ENCODE measurements at places on chromosomes 6 and 20.

- DNase-seq = no peak
These were observed 365.8 kb downstream of the BCKDHB start for GRCh38 chr6:80472271-80472670.

DNA sequence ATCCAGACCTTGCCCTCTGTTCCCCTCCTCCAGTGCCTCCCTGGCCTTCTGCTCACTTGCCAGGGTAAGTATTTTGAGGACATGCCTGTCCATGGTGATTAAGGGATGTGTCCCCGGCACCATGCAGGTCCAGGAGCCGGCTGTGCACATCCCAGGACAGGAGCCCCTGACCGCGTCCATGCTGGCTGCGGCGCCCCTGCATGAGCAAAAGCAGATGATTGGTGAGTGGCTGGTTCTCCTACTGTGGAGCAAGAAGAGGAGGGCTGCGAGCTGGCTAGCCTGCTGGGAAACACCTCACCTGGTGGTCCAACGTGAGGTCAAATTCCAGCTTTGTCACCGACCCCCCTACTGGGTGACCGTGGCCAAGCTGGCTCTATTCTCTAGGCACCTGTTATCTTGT lies 23.7 kb downstream of the TOMM34 start:
- DNase-seq = no peak

DNA sequence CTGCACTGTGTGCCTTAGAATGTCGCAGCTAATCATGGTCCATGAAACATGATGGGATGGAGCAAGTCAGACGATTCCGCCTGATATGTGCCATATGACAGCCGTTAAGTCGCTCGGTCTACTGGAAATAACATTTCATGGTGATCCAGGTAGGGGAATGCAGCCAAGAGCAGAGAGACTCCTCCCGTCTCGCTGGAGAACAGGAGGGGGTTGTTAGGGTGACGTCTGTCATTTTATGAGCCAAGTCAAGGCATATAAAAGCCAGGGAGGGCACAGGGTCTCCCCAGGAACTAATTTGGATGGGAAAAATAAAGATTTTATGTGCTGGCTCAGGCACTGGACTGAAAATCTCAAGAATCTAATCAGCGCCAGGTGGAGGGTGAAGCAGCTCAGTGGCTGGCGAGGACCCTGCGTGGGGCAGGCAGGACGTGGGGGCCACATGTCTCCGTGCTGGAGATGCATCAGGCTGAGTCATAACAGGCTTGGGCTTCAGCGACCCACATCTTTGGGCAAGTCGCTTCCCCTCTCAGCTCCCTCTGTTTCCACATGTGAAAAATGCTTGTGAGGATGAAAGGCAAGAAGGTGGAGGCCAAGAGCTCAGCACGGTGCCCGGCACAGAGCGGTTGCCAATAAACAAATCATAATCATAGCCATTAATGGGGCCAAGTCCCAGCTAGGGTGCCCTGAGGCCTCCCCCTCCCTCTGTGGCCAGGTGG lies 234.6 kb downstream of the ANKRD60 start:
- DNase-seq = no peak

DNA sequence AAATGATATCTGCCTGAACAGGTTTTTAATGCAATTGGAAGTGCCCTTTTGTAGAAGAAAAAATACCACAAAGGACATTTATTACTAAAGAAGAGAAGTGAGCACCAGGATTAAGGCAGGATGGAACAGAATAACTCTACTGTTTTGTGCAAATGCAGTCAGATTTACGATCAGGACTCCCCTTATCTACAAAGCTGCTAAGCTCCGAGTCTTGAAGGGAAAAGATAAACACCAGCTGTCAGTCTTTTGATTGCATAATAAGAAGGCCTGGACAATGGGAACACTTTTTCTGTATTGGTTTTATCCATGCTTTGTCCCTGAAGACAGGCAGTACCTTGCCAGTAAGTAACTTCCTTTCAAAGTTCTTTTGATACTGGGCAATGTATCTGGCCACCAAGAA lies 797.9 kb upstream of the SLC35B3 start:
- DNase-seq = no peak

- DNase-seq = no peak
These were observed 633.6 kb upstream of the IMPG1 start for GRCh38 chr6:76706086-76706485.

DNA sequence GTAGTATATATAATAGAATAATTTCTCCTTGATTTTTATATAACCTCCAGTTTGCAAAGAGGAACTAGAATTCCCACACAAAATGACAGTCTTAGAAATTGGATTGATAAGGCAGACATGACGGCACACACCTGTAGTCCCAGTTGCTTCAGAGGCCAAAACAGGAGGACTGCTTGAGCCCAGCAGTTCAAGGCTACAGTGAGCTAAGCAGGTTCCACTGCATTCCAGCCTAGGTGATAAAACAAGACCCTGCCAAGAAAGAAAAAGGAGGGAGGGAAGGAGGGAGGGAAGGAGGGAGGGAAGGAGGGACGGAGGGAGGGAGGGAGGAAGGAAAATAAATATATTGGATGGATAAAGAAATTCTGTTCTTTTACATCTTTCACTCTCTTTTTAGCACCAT lies 77.6 kb upstream of the SASH1 start:
- no peak for DNase-seq

DNA sequence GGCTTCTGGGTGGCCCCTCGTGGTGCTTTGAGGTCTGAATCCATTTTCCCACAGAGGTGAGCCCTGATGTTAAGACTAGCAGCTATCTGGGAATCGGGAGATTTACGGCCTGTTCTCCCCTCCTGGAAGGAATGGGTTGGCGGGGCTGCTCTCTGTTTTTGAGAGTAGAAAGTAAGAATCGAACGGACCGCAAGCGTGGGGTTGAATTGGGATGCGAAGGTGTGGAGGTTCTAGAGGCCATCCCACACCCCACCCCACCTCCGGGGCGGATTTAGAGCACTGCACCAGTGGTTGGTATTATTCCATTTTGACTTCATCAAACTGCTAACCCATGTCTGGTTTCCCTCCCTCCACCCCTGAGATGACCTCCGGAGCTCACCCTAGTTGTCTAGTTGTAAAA lies 11.5 kb downstream of the PYGB start:
- no peak for DNase-seq

GRCh38 chr20:57738484-57738883 lies 28.7 kb upstream of the PMEPA1 start:
- no peak for DNase-seq

DNA sequence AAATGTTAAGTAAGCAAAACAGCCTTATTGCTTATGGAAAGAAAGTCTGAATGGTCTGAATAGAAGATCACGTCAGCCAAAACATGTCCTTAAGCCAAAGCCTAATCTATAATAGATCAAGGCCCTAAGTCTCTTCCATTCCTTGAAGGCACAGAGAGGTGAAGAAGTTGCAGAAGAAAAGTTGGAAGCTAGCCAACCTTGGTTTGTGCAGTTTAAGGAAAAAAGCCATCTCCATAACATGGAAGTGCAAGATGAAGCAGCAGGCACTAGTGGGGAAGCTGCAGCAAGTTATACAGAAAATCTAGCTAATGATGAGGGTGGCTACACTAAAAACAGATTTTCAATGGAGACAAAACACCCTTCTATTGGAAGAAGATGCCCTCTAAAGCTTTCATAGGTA lies 29.1 kb downstream of the LRRN4 start:
- DNase-seq = no peak

DNA sequence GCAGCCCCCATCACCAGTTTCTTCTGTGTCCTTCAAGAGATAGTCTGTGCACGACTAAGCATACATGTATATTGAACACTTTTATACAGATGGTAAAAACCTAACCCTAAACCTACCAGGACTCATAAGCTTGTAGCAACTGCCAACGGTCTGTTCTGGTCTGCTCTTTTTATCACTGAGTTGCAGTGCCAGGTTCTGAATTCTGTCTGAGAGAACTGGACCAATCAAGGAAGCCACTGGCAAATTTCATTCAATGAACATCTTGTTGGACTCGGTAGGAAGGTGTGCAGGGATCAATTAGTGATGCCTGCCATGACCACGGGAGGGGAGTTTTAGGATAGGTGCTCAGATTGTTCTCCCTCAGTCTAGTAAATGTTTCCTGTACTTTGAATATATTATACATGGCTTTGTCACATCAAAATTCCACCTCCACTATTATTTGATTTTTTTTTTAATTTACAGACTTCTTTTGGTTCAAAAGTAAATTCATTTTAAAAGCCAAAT lies 146.8 kb downstream of the EYA2 start:
- no peak for DNase-seq

DNA sequence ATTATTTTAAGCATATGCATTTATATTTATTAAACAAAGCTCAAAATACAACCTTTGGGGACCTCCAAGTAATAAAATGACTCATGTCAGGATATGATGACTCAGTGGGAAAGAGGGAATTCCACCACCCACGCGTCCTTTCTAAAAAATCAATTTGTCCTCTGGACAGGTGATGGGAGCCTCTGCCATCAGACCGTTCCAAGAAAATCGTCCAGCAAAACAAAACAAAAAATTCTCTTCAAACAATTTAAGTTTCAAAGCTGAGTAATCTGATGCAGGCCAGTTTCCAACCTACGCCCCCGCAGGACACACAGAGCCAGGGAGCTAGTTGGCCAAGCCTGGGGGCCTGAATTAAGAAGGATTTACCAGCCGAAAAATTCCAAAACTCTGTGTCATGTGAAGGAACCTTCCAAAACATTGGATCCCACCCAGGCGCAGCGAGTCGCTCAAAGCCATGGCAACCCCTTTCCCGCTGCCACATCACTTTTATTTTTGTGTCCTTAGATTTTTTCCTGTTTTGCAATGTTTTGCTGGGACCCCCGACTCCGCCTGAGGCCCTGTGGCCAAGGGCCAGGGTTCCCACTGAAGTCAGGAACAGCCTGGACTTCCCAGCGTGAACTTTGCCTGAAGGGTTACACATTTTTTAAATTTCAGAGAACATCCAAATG lies 95.3 kb downstream of the NFATC2 start:
- no peak for DNase-seq

GRCh38 chr6:99613705-99614429 lies 7.2 kb downstream of the PRDM13 start:
- DNase-seq = no peak

DNA sequence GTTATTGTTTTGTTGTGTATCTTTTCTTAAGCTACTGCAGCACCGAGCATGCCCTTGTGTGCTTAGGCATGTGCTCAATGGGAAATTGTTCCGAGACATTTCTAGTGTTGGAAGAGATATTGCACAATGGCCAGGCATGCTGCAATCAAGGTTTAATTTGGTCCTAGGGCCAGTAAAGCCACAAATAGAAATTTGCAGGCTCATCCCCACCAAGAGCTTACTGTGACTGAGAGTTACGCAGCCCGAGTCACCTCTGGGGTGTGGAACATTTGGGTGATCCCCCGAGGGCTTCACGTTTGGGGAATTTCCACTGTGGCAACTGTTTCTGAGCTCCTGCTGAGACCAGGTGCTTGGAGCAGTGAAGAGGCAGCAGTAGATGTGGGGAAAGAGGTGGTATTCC lies 65.8 kb downstream of the ADTRP start:
- DNase-seq = no peak

- DNase-seq = no peak
These were observed 16.4 kb downstream of the RANBP9 start for GRCh38 chr6:13695252-13695651.

GRCh38 chr20:32772046-32772445 lies 9.9 kb downstream of the DNMT3B start:
- no peak for DNase-seq

DNA sequence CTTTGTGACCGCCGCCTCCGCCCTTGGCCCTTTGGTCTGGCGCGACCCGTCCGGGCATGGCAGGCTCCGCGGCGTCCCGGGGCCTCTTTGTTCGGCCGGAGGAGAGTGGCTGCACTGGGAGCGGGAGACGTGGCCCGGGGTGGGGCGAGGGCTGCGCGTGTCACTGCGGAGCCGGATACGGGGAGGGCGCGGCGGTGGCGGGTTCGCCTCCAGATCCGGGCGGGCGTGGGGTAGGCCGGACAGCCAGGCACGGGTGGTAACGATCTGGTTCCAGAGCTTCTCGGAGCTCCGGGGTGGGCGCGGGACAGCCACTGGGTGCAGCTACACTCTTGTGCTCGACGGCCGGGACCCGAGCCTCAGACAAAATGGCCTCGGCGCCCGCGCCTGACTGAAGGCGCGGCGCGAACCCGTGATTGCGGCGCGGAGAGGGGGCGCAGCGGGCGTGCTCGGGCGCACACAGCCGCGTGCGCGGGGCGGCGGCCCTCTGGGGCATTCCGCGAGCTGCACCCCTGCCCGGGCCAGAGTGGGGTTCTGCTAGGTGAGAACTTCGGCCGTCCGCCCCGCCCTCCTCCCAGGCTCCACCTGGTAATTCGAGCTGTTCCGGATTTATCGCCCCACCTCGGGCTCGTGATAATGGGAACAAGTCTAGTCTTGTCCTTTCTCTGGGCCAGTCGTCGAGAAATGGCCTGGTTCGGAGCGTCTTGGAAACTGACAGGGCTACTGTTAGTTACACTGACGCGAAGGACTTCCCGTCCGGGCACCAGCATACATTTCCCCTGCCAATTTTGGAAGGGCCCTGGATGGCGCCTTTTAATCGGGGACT lies 1.0 kb downstream of the LOC128125822 start:
- DNase-seq = peak; percentile 46

DNA sequence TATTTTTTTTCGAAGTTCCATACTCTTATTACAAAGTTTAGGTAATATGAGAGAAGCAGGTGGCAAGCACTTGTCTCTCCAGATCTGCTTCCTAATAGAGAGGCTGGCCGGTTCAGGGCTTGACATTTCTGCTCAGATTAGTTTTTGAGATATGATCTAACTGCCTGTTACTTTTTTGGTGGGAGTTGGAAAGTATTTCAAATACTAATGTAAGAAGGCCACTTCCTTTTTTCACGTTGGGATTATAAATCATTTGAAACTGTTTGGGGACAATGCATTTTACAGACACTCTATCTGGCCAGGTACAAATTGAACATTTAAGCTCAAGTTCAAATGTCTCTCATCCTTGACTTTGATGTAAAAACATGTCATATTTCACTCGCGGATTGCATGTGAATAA lies 222.1 kb upstream of the SULF2 start:
- no peak for DNase-seq

GRCh38 chr20:35619196-35620095 lies 3.8 kb downstream of the SPAG4 start:
- DNase-seq = peak; percentile 75

- DNase-seq = peak; percentile 58
These were observed 25.1 kb downstream of the MYBL2 start for GRCh38 chr20:43691928-43692524.
